Naive thymus-derived CD8-positive, alpha-beta T cell (primary cell): ENCODE measurements at places on chromosomes 11 and 22. TPM values are rescaled to one million over a fixed set of nuclear protein-coding genes. Genes with fewer than 3 reads are reported as not detected.

GRCh38 chr11:106691807-106692365 lies 326.4 kb downstream of the GUCY1A2 start:
- H3K4me1 ChIP-seq, result no peaks in the 10 kb centered on the region
- DNase-seq, result no peak
- no peak overlapping the region for H3K4me3 ChIP-seq
- H3K27me3 ChIP-seq, result no peaks in the 10 kb centered on the region
- H3K27ac ChIP-seq, result no peak overlapping the region

Gene SH3BP1
- 77.9 TPM for total RNA-seq

GRCh38 chr11:126355324-126355925 lies at the start of gene ST3GAL4:
Gene ST3GAL4, plus strand, starts transcription at chr11:126355686. Its CDS starts 50,470 bp downstream, at chr11:126406156.
- peak; percentile 32 for DNase-seq
- H3K27ac ChIP-seq, result peak within 1 kb of the TSS; percentile 88
- H3K27me3 ChIP-seq, result no peaks in the 10 kb centered on the region
- no peaks in the 10 kb centered on the region for H3K36me3 ChIP-seq
- peaks cover 26% of the 10 kb centered on the region for H3K4me1 ChIP-seq
- peak within 1 kb of the TSS; percentile 86 for H3K4me3 ChIP-seq

Gene PDGFD
- total RNA-seq, result 0.22 TPM

GRCh38 chr22:19825904-19826618 lies 28.6 kb downstream of the GNB1L start:
- H3K36me3 ChIP-seq, result no peaks in the 10 kb centered on the region
- H3K4me3 ChIP-seq, result no peak overlapping the region
- no peaks in the 10 kb centered on the region for H3K27me3 ChIP-seq
- peaks cover 22% of the 10 kb centered on the region for H3K4me1 ChIP-seq
- DNase-seq, result no peak

Gene SLCO2B1
- 2.3 TPM for total RNA-seq
